ENCODE measurements at places on chromosomes 5 and 9.

GRCh38 chr5:133035224-133035623, 8.9 kb upstream of the ZCCHC10 start:
- DNase-seq: no peak

GRCh38 chr9:107683566-107683965, 194.0 kb upstream of the KLF4 start:
- no peak for DNase-seq

GRCh38 chr9:35164711-35165110, 2.9 kb downstream of the UNC13B start:
- DNase-seq: no peak

- DNase-seq: no peak
Measured at GRCh38 chr9:96515621-96516470, 65.9 kb downstream of the HABP4 start.

DNA sequence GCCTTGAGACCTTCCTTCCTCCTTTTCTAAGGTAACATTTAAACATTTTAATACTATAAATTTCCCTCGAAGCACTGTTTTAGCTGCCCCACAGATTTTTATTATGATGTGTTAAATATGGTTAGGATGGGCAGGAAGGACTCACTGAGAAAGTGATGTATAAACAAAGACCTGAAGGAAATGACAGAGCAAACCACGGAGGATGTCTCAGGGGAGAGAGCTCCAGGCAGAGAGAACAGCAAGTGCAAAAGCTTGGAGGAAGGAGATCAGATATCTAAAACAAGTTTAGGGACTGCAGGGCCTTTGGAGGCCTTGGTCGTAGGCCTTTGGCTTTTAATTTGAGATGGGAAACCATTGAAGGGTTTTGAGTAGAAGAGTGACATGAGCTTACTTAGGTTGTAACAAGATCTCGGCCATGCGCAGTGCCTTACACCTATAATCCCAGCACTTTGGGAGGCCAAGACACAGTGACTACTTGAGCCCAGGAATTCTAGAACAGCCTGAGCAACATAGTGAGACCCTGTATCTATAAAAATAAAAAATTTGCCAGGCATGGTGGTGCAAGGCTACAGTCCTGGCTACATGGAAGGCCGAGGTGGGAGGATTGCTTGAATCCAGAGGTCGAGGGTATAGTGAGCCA, 35.5 kb upstream of the LRRTM2 start:
- DNase-seq: no peak

- no peak for DNase-seq
Measured at GRCh38 chr9:127049044-127049443, 73.4 kb downstream of the ANGPTL2 start.

- peak; percentile 51 for DNase-seq
Measured at GRCh38 chr9:136944519-136945332, at the start of the genes C8G and FBXW5. Gene C8G (plus strand): TSS chr9:136945243. CDS start chr9:136945321, 78 bp downstream. Gene FBXW5 (minus strand): TSS chr9:136944738. CDS start chr9:136944083, 655 bp downstream.
